Stimulated activated CD8-positive, alpha-beta memory T cell treated with anti-CD3 and anti-CD28 coated beads, Interleukin-15, amount 100 ng/mL, for 24 hours (primary cell): ENCODE measurements at places on chromosomes 4 and X.

DNA sequence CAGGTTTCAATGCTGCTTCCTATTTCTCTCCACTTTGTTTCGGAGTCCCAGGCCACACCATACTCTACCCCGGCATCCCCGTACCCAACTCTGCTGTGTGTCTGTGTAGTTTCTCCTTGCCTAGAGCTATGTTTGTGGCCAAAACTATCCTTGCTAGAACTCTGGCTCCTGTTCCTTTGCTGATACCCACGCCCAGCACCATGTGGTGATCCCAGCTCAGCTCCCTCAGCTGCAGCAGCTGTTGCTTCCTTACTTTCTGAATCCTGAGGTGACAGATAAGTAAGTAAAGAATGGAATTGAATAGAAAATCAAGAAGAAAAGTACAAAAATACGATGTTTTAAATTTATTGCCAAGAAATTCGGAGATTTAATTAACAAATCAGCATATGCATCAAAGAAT is 55.8 kb downstream of the CASP3 start:
- DNase-seq: no peak

DNA sequence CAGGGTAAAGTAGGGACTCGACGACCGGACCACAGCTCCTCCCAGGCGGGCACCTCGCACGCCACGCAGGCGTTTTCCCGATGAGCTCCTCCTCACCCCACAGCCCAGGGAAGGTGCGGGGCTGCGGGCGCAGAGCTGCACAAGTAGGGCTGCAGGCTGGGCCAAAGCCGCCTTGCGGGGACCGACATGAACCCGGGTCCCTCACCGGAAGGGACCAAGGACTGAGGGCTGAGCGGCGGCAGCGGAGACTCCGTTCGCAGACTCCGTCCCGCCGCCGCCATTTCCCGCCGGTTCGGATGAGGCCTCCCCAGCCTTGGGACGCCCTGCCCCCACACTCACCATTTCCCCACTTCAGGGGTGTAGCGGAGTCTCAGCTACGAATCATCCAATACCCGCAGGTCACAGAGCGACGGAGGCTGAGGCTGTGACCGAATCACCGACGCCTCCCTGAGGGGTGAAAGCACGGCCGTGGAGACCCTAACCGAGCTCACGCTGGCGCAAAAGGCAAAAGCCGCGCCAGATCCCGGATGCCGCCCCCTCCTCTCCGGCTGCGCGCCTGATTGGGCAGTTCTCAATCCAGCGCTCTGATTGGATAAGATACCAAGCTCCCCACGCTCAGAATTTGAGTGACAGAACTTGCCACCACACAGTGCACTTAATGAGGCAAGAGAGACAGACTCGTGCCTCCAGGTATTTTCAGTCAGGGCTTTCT is at the start of gene ZNF732:
Gene ZNF732, minus strand, starts transcription at position 506 of the 712 bp plus-strand sequence. Its CDS starts 164 bp downstream, at position 342.
- DNase-seq: no peak

- DNase-seq: no peak
Measured at GRCh38 chrX:97639526-97639925, 755.8 kb downstream of the RPA4 start.

- DNase-seq: no peak
Measured at GRCh38 chr4:22458098-22458497, 57.8 kb downstream of the ADGRA3 start.

- no peak for DNase-seq
Measured at GRCh38 chr4:173337463-173337862, 3.3 kb upstream of the HMGB2 start.

DNA sequence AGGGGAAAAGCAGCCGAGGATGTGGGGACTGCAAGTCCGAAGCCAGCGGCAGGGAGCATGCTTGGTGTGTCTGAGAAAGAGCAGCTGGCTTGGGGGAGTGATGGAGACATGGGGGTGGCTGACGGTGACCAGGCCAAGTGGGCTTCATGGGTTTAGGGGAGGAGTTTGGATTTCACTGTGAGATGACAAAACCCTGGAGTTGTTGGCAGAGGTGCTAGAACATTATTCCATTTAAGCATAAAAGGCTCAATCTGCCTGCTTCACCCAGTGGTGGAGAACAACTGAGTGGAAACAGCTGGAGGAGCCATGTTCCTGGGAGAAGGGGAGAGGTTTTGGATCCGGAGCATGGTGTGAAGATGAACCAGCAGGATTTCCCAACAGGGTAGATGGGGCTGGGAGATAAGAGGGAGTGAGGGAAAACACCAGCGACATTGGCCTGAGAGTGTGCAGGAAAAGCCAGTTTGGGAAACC is 318.0 kb upstream of the TAPT1 start:
- DNase-seq: no peak

DNA sequence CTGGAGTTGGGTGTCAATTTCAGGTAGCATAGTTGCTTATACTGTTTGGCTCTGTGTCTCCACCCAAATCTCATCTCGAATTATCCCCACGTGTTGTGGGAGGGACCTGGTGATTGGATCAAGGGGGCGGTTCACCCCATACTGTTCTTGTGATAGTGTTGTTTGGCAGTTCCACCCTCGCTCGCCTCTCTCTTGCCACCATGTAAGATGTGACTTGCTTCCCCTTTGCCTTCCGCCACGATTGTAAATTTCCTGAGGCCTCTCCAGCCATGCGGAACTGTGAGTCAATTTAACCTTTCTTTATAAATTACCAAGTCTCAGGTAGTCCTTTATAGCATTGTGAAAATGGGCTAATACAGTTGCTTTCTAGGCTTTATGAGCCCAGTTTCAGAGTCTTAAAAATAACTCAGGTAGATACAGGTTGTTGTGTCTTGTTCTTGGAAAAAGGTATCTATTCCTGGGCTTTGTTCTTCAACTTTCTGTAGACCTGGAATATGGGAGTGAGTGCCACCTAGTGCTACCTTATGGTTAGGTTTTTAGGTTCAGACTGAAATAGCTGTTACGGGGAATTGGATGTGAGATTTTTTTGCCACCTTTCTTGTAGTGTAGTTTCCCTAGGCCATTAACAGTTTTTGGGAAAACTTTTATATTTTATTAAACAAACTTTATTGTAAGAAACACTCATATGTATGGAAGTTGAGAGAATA is 15.6 kb downstream of the PGK1 start:
- no peak for DNase-seq
